Suppressor macrophage (primary cell): ENCODE measurements at places on chromosomes 3 and 15.

DNA sequence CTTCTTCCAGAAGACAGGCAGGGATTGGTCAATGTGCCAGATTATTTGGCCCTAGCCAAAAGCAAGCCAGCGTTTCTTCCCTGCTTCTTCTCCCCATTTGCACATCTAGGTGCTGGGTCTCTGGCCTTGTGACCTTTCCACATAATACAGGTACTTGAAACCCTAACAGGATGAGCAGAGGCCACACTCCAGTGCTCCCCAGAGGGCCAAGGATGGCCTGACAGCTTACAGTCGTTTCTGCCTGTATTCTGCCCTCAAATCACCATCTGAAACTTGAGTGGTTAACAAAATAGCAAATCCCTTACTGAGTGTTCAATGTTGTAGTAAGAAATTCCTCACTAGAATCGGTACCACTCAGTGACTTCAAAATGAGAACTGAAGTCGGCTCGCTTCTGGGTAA is 29.1 kb downstream of the MKRN2 start:
- no peak for DNase-seq

- DNase-seq = no peak
Observed at GRCh38 chr3:130854208-130854864, 39.5 kb upstream of the ATP2C1 start.

DNA sequence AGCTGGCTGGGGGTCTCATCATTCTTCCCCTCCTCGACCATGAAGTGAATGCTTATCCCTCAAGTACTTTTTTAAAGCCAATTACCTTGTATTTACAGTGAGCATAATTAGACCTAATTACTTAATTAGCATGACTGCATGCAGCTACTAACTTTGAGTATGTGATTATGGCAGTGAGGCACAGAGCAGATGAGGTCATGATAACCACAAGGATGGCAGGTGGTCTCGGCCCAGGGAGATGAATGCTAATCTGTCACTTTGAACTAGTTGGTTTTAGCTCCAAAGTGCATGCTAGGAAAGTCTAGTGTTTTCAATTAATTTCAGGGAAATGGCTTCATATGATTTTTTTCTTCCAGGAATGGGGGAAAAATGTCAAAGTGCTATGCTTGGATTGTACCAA is 233.8 kb downstream of the NTRK3 start:
- no peak for DNase-seq

- no peak for DNase-seq
Observed at GRCh38 chr3:159234306-159234705, 432.5 kb downstream of the MFSD1 start.

DNA sequence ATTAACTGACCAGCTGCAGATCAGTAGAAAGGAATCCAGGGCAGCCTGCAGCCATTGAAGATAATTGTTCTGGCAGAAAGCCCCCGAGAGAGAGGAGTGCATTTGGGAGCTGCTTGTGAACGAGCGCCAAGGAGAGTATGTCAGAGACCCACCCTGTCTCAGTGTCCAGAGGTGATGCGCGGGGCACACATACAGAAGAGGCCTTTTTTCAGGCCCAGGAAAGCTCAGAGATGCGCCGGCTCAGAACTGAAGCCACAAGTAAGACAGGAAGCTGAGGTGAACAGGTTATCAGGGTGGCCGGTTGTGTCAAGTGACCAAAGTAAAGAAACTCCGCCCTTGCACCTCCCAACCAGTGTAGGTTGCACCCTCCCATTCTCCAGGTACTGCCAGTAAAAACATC is 59.8 kb upstream of the HEG1 start:
- DNase-seq = no peak

GRCh38 chr3:84806958-84807357 is 151.8 kb upstream of the CADM2 start:
- DNase-seq = no peak

DNA sequence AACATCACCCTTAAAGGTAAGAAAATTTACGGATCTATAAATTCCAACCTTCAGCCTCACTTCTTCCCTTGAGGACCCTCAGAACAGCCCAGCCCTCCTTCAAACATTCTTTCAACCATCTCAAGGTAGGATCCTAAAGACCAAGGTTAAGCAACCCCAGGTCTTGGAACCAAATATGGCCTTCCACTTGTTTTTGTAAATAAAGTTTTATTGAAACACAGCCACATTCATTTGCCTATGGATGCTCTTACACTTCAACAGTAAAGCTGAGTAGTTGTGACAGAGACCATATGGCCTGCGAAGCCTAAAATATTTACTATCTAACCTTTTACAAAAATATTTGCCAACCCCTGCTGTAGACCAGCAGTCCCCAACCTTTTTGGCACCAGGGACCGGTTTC is 70.4 kb upstream of the NTRK3 start:
- DNase-seq = no peak

GRCh38 chr3:151350656-151351055 is 21.3 kb upstream of the P2RY13 start:
- DNase-seq = peak; percentile 40

- no peak for DNase-seq
Observed at GRCh38 chr3:37964716-37965115, 25.9 kb upstream of the VILL start.
